ENCODE measurements at places on chromosomes 4 and X. TPM values are rescaled to one million over a fixed set of nuclear protein-coding genes. Genes with fewer than 3 reads are reported as not detected.

DNA sequence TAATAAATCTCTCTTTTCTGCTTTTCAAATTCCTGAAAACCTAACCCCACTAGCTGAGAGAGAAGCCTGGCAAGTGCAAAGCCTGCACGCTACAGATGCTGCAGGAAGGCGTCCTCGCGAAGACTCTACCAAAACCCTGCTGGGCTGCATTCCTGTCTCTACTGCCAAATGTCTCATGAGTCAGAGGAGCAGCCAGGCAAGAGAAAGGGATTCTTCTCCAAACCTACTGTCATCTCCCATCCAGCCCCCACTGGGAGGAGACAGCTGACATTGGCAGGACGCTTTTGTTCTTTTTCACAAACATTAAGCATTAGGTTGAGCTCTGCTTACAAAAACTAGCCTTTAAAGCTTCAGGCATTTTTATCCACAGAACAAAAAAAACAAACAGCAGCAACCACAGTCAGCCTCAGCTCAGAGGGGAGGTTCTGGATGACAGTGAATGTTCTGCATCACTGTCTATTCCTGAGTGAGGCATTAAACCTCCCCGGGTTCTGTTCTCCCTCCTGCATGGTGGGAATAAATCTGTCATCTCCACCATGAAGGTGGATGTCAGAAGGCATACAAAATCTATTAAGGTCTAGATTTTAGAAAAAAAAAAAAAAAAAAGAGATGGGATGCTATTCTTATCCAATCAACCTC, 18.0 kb downstream of the CRMP1 start:
- no peak for DNase-seq

GRCh38 chr4:88353324-88353723, 25.3 kb upstream of the HERC6 start:
- no peak for DNase-seq

The CXCL3 gene
- total RNA-seq = not detected

The SNCA gene
- 0.20 TPM for total RNA-seq

DNA sequence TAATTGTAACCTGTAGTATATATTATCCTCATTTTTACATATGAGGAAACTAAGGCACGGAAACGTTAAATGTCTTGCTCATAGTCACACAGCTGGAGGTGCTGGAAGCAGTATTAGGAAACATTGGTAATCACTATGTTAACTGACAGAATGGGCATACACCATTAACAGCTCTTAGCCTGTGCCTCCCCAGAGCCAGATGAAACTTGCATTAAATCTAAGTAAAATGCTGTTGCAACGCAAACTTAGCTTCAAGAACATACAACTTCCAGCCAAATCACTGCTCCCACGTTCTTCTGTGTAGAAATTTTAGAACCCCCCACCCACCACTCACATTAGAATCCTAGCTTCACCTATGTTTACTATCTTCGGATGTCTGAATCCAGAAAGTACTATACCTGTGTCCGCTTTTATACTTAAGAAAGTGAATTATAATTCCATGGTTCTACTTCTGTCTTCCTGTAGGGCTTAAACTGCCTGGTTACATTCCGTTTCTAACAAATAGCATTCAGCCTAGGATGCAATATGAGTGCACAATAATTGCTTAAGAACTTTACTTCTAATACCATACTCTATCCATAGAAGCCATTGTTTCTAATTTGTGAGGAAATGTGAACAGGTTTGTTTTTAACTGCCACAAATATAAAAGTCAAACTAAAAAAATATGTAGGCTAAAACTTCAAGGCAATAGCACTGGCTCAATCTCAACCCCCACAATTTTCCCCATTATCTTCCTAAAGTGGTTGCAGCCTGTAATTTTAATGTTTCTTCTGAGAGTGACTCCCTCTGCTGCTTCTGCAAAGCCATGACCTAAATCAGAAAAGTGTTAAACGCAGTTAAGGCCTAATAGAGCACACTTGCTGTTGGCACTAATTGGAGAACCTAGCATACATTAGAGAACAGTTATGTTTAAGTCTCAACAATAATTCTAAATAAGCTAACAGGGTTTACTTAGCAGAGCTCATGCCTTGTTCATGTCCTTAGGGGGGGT, 4.4 kb downstream of the UNC5C start:
- no peak for DNase-seq

GRCh38 chr4:8662776-8663175, 70.2 kb downstream of the CPZ start:
- no peak for DNase-seq

DNA sequence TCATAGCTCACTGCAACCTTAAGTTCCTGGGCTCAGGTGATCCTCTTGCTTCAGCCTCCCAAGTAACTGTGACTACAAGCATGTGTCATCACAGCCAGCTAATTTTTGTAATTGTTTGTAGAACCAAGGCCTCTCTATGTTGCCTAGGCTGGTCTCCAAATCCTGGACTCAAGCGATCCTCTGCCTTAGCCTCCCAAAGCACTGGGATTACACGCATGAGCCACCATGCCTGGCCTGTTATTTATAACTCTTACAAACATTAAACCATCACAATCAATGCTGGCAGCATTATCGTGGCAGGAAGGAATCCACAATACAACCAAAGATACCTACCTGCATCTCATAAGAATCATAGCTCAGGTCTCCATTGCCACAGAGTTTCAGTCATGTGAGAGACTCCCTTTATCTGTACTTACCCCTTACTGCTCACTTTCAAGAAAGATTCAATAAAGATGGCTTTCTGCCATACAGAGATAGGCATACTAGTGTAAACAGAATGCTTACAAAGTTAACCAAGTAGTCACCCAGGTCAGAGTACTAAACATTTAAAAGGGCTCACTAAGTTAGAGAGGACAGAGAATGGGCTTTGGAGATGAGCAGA, 48.5 kb downstream of the SMIM31 start:
- DNase-seq = no peak

GRCh38 chr4:92450694-92451093, 146.9 kb downstream of the GRID2 start:
- DNase-seq = no peak

The HSD17B13 gene
- total RNA-seq = 77.7 TPM

DNA sequence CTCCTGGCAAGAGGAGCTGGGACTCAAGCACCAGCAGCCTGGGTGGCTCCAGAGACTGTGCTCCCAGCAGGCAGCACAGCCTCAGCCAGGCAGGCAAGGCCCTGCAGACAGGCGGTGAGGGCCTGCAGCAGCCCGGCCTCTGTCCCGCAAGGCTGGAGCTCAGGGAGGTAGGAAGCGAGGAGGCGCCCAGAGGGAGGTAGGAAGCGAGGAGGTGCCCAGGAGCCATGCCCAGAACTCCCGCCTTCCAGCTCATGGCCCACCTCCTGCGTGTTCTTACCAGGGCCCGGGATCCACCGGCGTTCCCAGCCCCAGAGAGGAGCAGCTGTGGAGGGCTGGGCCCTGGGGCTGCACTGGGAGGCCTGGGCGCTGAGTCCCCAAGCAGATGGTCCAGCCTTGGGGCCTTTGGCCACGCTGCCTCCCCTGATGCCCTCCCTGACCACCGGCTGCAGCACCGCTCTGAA, 133.1 kb downstream of the HMX1 start:
- no peak for DNase-seq

GRCh38 chr4:52037689-52038102, 403 bp downstream of the SGCB start:
- DNase-seq = peak; percentile 45

- no peak for DNase-seq
Observed at GRCh38 chrX:149818652-149819051, 36.9 kb downstream of the MAGEA9 start.

DNA sequence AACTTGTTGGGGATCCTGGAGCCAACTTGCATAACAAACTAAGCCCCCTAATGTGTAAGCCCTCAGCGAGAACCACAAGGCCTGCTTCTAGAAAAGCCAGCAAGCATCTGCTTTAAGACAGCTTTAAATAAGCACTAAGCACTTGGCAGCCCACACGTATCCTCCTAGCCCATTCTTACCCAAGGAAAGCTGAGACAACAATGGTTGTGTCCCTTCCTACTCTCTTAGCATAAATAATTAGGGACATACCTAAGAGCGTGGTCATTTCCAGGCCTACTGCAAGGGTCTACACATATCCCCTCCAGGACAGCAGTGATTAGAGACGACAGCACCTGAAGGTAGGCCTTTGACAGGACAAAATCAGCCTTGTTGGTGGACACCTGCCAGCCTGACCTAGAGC, 322.8 kb upstream of the PPARGC1A start:
- DNase-seq = no peak

DNA sequence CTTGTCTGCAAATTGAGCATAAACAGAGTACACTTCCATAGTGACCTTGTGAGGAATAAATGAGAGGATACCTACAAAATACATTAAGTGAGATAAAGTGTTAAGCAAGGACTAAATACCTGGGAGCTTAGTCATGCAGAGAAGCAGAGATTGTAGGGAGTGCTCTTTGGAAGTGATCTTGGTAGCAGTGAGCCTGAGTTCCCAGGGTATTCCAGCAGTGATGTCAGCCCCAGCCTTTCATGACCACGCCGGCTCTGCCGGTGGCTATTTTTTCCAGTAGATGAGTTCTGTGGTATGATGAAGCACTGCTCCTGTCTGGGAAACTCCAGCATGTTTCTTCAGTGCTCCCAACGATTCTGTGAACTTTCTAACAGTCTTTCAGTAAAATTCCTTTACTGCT, 391.5 kb upstream of the IGFBP7 start:
- DNase-seq = no peak

- DNase-seq = no peak
Observed at GRCh38 chr4:152870606-152871005, 65.5 kb upstream of the FHDC1 start.

The SLC38A5 gene
- 0.30 TPM for total RNA-seq

The WWC2 gene
- 43.2 TPM for total RNA-seq

The HOPX gene
- total RNA-seq = 0.30 TPM

The FAM50A gene
- total RNA-seq = 18.7 TPM

The EREG gene
- total RNA-seq = 0.18 TPM

- no peak for DNase-seq
Observed at GRCh38 chr4:145887241-145887991, 51.2 kb downstream of the ZNF827 start.

DNA sequence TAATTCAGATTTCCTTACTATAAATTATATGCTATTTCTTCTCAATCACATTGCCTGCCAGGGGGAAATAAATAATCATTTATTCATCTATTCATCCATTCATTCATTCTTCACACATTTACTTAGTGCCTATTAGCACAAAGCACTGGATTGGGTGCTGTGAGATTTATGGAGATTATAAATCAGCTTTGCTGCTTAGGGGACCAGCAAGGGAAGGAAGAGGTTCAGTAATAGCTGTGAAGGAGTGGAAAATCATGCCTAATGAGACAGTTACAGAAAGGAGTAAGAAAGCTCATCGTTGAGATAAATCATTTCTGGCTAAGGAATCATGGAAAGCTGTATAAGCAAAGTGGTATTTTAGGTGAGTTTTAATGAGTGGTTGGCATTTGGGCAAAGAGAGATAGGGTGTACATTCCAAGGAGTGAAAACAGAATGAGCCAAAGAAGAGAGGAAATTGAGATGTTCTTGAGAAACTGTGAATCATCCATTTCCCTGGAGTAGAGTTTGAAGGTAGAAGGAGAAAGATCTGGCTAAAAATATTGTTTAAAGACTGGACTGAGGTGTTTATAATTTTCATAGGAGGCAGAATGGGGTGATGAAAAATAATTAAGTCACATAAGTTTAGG, 9.6 kb downstream of the ARSJ start:
- DNase-seq = no peak

The CC2D2A gene
- 2.4 TPM for total RNA-seq

The PAPSS1 gene
- 5.3 TPM for total RNA-seq

The MAGEB1 gene
- not detected for total RNA-seq

The MTTP gene
- 103 TPM for total RNA-seq

The CXCL11 gene
- not detected for total RNA-seq

The ADH1A gene
- 355 TPM for total RNA-seq

DNA sequence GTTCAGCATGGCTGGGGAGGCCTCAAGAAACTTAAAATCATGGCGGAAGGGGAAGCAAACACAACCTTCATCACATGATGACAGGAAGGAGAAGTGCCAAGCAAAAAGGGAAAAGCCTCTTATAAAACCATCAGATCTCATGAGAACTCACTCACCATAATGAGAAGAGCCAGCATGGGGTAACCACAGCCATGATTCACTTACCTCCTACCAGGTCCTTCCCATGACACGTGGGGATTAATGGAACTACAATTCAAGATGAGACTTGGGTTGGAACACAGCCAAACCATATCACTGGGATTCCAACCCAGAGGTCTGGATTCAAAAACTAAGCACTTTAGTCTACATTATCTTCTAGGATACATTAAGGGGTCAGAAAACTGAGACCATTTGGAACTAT, 609.6 kb upstream of the SPANXN1 start:
- no peak for DNase-seq

GRCh38 chrX:2967998-2968909, 38.1 kb upstream of the ARSH start:
- DNase-seq = no peak

DNA sequence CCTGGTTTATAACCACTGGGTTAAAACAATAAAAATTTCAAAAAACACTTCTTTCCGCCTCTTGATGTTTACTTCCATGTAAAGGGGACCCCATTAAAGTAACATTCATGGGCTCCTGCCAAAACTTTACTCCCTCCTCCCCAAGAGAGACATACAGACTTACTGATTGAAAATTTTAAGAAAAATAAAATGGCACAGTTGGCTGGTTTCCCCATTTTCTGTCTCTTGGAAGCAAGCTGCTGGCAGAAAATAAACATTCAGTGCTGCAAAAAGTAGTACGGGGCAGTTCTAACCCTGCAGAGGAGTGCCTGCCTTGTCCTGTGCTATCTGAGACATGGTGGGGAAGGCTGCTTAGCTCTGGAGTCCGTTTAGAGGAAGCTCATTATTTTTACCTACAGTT, 187.3 kb upstream of the INTU start:
- no peak for DNase-seq

The MSANTD1 gene
- total RNA-seq = 1.1 TPM

DNA sequence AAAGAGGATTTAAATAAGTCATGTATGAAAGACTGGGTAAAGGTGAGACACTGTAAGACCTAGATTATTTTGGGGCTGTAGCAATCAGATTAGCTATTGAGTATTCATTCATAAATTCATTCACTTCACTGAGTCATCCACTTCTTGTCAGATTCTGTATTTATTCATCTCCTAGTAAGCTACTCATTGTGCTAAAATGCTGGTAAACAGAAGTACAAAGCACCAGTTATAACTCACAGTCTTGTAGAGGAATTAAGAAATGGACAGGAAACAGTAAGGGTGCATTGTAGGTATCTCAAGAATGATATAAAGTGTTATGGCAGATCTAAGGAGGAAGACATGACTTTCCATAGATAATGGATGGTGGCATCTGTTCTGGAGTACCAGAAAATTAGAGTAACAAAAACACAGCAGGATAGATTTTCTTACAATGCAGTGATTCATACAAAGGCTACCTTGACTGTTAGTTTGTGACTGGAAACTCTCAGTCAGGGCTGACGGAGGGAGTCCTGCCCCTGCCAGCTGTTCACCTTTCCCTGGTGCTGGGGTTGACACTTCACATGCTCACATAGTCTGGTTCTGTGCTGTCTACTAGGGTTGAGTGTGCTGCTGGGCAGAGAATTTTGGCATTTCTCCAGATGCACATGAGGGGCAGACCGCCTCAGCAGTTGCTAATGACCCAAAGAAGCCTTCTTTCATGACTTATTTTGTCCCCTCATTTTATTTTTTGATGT, 26.5 kb upstream of the HAND2 start:
- DNase-seq = no peak
